Activated naive CD8-positive, alpha-beta T cell treated with anti-CD3 and anti-CD28 coated beads, Interleukin-2, amount 10 ng/mL, durations not matched to agents 7 days and 5 days (primary cell): ENCODE measurements at places on chromosomes 3 and 15. TPM values are rescaled to one million over a fixed set of nuclear protein-coding genes. Genes with fewer than 3 reads are reported as not detected.

GRCh38 chr15:89665449-89666181 is 10.3 kb upstream of the KIF7 start:
- peak; percentile 60 for DNase-seq

- DNase-seq = no peak
Measured at GRCh38 chr3:147420353-147421183, 11.4 kb downstream of the ZIC1 start.

DNA sequence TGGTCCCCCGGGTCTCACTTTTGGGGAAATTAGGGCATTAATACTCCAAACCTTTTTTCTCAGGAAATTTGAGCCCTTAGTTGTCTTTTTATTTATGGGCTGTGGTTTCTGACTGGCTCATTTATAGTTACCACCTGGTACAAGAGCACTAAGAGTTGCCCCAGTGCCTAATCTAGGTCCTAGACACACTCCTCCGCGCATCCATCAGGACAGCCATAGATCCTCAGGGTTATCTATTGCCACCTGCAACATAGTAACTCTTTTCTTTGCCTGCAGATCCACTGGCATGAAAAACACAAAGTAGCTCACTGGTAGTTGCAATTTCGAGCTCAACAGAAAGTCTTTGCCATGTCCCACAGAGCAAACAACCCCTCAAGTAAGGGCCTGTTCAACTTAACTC is 576.4 kb upstream of the ROBO2 start:
- no peak for DNase-seq

DNA sequence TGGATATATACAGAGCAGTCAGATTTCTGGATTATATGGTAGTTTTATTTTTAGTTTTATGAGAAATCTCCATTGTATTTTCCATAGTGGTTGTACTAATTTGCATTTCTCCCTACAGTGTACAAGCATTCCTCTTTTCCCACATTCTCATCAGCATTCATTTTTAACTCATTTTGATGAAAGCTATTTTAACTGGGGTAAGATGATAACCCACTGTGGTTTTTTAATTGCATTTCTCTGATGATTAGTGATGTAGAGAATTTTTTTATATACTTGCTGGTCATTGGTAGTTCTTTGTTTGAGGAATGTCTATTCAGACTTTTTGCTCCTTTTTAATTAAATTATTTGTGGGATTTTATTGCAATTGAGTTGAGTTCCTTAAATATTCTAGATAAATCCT is 903.6 kb downstream of the DIPK2A start:
- no peak for DNase-seq

DNA sequence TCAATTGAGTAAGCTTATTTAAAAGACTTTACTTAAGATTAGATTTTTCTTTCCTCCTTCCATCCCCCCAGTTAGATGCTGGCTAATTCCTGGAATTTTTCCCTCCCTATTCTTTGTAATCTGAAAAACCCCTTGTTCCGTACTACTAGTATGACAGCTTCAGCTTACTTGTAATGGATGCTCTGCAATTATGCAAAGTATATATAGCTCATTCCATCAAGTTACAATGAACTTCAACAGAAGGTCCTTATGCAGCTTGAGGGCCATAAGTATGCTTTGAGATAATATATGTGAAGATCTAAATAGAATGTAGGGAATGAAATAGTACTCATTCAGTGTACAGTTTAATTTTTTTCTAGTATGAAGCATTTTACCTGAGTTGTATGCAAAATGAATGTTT is 398.3 kb upstream of the NAALADL2 start:
- DNase-seq = no peak

- DNase-seq = no peak
Measured at GRCh38 chr3:186959029-186959624, 28.8 kb downstream of the ST6GAL1 start.

DNA sequence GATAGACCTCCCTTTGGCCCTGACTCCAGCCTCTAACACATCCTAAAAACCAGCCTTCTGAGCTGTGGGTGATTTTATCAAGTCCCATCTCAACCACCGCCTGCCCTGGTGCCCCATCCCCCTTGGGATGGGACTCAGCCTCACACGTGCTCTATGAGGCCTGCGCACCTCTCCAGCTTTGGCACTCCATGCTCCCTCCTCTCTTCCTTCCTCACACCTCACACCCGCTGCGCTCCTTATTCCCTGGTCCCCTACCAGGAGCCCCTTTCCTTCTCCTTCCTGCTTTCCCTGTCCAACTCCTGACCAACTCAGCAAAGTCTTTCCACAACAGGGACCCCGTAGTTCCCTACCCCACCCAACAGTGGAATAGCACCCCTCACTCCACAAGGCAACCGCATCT is 18.4 kb upstream of the SLC6A1 start:
- DNase-seq = no peak

DNA sequence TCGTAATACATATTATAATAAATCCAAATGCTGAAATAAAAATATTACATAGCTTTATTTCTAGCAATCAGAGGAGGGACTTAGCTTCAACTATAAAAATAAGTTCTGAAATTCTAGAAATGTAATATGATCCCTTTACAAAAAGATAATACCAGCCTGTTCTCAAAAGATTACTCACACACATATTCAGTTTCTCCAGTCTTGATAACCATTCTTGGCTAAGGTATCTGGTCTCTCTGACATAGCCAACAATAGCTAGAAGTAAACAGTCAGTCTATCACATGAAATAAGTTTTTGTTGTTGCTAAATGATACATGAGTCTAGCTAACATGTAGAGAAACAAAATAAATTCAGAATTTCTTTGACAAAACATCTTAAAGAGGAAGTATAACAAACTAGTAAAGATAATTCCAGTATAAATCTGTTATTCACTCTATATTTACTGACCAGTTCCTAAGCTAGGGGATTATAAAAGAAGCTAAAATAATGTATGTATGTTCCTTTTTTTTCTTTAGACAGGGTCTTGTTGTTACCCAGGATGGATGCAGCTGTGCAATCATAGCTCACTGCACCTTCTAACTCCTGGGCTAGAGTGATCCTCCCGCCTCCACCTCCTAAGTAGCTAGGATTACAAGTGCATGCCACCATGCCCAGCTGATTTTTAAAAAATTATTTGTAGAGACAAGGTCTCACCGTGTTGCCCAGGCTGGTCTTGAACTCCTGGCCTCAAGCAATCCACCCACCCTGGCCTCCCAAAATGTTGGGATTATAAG is 170.6 kb downstream of the TBL1XR1 start:
- DNase-seq = no peak

GRCh38 chr3:139533781-139534454 is 5.6 kb downstream of the RBP1 start:
- no peak for DNase-seq

DNA sequence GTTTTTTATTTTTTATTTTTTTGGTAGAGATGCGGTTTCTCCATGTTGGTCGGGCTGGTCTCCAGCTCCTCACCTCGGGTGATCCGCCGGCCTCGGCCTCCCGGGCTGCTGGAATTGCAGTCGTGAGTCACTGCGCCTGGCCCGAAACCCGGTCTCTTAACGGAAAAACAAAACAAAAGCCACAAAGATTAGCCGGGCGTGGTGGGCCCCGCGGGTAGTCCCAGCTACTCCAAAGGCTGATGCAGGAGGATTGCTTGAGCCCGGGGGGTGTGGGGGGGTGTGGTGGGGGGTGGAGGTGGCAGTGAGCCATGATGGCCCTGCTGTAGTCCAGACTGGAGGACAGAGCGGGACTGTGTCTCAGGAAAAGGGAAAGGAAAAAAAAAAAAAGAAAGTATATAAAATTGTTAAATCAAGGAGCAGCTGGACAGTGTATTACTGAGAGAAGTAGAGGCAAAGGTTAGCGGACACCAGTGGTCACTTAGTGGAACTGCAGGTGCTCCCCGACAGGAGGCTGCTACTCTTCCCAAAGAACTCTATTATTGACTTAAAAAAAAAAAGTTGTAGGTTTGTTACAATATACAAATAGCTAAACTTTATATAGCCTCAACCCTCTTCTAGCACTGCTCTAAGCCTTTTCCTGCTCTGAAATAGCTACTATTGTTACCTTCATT is 30.3 kb upstream of the TUBGCP5 start:
- DNase-seq = no peak

- DNase-seq = no peak
Measured at GRCh38 chr3:27025718-27026117, 343.5 kb downstream of the NEK10 start.

DNA sequence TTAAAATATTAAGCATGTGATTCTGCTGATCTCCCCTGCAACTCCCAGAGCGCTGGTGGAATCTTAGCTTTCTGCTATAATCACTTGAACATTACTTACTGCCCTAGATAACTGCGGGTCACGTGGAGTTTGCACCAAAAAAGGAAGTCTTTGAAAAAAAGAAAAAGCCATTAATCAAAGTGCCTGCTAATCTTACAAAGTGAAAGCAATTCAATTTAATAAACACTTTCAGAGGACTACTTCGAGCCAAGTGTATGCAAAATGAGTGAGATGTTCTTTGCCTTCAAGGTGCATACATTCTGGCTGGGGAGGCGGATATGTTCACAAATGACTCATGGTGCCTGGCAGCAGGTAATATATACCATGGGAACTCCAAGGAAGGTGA is 109.9 kb upstream of the GAP43 start:
- DNase-seq = no peak

- no peak for DNase-seq
Measured at GRCh38 chr3:98326105-98326893, 27.4 kb upstream of the OR5K4 start.

GRCh38 chr3:164208821-164209220 is 869.5 kb downstream of the SI start:
- DNase-seq = no peak

DNA sequence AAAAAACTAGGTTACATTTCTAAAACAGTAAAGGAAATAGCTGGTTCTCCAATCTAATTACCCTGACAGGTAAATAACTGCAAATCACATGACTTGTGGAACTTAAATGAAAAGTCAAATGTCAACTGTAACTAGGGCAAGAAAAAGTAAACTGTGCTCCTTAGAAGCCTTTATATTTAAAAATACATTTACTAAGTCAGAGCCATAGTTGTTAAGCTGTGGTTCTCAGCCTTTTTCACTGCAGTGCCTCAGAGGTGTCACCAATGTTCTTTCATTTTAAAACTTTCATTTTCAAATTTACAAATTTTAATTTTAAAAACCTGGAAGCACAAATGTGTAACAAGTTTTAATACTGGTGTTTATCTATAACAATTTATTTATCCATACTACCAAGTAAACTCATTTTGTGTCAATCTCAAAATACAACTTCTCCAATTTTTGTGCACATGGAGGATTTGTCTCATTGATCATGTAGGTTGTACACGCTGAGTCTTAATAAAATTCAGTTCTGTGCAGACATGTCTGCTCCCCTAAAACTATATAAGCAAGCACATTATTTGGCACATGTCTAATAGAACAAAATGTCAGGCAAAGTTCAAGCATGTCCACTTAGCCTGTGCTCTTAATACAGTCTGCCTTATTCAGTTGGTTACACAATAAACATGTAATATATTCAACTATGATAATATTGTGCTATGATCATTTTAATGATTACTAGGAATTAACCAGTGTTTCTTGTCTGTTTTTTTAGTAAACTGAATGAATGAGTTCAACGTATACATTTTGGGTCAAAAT is 70.4 kb downstream of the DLG1 start:
- no peak for DNase-seq

DNA sequence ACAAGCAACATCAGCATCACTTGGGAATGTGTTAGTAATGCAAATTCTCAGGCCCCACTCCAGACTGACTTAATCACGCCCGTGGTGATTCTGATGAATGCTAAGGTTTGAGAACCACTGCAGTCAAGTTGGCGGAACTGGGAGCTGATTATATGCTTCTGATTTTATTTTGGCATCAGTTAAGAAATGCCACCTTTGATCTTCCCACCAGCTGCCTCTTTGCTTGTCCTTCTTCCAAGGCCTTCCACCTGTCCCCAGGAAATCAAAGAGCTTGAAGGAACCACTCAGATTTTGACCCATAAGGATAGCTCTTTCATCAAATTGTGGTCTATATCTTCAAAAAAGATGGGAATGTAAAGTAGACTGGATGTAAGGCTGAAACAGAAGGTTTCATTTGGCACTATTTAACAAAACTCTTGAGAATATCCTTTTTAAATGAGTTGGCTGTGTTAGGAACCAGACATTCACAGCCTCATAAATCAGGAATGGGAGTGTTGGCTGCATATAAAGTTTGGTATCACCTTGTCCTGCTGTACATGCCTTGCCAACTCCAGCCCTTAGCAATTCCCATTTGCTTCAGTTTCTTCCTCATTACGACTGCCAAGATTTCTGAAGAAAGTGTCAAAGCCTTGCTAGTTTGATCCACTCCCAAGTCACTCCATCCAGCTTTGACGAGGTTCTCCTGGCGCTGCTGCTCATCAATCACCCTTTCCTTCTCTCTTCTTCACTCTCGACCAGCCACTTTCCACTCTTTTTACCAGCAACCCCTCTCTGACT is 125.8 kb upstream of the NPHP3 start:
- DNase-seq = no peak

DNA sequence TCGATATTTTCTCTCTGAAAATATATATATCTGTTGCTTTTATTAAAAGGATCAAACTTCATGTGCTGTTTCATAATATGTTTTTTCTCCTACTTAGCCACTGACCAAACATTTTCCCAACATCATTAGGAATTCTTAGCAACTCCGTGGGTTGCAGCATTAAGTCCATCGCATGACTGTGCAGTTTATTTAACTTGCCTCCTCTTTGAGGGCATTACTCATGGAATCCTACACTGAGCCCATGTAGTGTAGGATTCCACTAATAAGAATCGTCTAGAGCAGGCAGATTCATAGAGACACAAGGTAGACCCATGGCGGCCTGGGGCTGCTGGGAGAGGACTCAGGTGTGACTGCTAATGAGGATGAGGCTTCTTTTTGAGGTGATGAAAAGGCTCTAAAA is 49.3 kb downstream of the CMTM6 start:
- no peak for DNase-seq

- no peak for DNase-seq
Measured at GRCh38 chr15:28873585-28874190, 12.1 kb upstream of the APBA2 start.

GRCh38 chr3:17384567-17385296 is 357.7 kb downstream of the TBC1D5 start:
- DNase-seq = no peak

DNA sequence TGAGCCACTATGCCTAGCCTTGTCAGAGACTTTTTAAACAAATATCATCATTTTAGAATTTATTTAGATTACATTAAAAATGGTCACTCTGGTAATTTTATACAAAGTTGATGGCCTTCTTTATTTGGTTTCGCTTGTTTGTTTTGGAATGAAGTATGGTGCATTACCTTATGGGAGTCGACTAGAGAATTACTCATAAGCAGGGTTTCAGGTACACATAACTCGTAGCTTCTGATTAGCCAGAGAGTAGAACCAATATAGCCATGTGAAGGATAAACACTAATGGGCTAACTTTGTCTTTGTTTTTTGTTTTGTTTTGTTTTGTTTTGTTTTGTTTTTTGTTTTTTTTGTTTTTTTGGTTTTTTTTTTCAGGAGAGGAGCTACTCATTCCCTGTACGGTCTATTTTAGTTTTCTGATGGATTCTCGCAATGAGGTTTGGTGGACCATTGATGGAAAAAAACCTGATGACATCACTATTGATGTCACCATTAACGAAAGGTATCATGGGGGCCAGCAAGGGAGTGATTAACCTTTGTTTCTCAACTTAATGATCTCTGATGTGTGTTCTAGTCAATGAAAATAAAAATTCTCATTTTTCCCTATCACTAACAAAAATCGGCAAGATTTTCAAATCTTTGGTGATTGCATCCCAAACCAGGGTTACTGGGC is 113.2 kb downstream of the IL1RAP start:
- no peak for DNase-seq

ALPK3 gene
- 0.28 TPM for total RNA-seq

CHAC1 gene
- total RNA-seq = 13.9 TPM

MCF2L2 gene
- total RNA-seq = 8.2 TPM

DHX36 gene
- total RNA-seq = 74.0 TPM

GASK1A gene
- total RNA-seq = not detected

RLBP1 gene
- not detected for total RNA-seq

ABI3BP gene
- total RNA-seq = 0.17 TPM
